ENCODE measurements at places on chromosomes 2 and 18.

- no peak for DNase-seq
Measured at GRCh38 chr18:8659609-8660242, 45.6 kb upstream of the MTCL1 start.

DNA sequence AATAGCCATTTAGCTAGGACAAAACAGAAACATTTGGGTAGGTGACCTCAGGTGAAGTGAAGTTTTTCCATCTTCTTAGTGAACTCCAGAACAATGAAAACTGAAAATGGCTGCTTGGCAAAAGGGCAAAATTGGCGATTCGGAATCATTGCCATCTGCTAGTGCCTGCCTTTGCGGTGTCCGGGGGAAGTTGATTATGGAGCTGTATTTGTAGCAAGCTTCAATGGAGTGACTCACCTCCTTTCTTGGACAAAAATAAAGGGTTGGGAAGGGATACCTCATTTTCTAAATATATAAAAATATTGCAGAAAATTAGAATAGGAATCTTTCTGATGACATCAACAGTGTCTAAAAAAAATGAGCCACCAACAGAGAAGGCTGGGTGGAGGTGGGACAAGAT, 460.5 kb downstream of the TGIF1 start:
- DNase-seq, result peak; percentile 46

DNA sequence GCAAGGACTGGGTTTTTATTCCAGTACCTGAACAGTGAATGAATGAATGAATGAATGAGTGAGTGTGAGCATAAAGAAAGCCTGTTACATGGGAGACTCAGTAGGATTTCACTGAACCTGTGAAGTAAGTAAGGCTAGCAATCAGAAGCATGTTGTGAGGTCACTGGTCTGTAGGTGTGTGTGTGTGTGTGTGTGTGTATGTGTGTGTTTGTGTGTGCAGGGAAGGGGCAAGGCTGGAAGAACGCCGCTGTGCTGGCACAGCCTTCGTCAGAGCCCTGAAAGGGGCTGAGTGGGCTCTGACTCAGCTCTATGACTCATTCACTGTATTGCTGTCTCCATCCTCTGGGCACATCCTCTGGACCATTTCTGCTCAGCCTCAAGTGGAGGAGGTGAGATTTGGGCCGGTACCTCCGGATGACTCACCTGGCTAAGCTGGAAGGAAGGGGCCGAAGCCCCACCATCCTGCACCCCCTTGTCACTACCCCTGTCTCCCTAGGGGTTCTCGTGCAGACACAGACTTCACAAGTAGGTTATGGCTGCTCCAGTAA, 51.4 kb upstream of the MRPL33 start:
- no peak for DNase-seq

DNA sequence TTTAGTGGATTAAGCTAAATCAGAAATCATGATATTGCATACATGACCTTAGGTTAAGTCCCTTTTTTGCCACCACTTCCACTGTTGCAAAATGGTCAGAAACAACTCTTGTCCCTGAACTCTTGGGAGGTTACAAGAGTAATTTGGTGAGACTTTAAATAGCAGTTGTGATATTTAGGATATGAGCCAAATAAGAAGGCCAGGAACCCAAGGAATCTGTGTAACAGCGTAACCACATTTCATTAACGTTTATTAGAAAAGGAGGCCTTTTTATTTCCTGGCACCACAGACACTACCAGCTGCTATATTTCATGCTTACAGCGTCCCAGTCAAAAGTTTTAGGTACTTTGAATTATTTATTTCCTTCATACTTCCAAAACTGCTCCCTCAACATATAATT, 268.0 kb downstream of the GPD2 start:
- DNase-seq, result no peak

DNA sequence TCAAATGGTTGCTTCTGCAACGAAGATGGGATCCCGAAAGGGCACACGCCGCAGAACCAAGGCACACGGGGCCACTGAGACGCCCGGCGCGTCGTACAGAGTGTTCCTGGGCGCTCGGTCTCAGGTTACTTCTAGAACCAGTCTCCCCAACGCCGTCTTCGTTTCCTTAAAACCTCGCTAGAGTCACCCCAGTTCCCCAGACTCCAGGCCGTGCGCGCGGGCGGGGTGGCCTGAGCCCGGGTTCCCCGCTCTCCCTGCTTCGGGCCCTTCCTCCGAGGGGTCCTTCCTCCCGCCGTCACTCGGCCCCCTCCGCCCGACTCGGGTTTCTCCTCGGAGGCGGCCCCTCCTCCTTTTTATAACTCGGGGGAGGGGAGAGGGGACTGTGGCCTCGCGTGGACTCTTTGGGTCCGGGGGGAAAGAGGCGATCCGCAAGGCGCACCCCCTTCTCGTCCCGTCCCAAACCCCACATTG, 774 bp upstream of the FZD7 start:
- no peak for DNase-seq

DNA sequence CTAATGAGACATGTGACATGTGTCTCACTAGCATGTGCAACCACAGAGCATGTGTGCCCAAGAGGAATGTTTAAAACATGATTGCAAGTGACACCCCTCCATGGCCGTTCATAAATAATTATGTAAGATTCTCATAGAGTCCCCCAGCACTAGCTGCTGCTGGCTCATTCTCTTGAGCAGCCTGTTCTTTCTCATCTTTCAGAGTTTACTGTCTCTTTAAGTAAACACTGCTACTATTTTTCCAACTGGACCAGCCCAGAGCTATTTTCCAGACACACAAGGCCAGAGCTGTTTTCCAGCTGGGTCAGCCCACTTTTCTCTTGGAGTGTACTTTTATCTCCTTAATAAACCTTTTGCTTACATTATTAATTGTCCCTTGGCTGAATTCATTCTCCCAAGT, 326.8 kb upstream of the DLGAP1 start:
- no peak for DNase-seq

Measured in NCI-H446 treated with DMSO at 0.1 percent for 48 hours (cell line).